ENCODE measurements at places on chromosomes 1 and 21.

- peak; percentile 62 for DNase-seq
These were observed 639 bp upstream of the DNAJB4 start for GRCh38 chr1:78003882-78004718.

DNA sequence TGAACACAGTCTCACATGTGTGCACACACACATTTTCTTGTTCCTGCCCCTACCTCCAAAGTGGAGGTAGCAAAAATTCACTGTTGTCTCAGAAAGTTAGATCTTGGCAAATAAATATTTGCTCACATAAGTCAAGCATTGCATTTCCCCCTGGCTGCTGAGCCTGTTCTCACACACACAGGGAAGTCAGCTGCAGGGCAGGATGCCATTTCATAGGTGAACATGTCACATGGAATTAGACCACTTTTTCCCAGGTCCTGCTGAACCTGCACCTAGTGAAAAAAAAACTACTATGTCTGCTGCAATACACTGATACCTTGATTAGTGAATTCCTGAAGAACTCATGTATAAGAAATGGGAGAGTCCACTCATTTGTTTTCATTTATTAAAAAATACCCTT lies 5.3 kb upstream of the CD55 start:
- no peak for DNase-seq

DNA sequence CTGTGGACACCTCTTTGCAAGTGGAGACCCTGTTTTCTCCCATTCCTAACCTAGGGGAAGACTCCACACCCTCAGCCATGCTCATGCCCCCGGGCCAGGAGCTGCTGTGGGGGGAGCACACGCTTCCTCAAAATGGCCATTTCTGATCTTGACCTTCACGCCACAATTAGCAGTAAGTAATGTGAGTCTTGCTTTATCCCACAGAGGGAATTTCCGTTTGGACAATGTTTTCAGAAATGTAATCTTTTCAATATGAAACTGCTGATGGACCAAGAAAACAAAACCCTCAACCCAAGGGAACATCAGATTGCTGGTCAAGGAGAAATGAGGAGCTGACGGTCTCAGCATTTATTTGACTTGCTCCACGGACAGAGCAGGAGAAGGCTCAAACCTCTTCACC lies 8.3 kb upstream of the KCNE1 start:
- no peak for DNase-seq

DNA sequence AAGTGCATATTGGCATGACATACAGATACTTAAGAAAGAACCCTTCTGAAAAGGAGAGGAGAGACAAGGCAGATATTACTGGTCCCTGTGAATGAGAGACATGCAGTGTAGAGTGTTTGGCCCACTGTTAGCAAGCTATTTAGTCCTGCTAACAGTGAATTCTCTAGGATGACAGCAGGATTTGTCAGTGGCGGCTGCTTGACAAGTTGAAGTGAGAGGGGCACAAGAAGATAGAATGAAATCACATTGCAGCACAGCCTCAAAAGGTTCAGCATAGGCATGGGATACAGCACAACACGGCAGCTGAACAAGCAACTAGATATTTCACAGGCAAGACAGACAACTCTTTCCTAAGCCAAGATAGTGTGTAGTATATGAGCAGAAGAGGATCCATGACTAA lies 407.9 kb downstream of the PLA2G4A start:
- no peak for DNase-seq

DNA sequence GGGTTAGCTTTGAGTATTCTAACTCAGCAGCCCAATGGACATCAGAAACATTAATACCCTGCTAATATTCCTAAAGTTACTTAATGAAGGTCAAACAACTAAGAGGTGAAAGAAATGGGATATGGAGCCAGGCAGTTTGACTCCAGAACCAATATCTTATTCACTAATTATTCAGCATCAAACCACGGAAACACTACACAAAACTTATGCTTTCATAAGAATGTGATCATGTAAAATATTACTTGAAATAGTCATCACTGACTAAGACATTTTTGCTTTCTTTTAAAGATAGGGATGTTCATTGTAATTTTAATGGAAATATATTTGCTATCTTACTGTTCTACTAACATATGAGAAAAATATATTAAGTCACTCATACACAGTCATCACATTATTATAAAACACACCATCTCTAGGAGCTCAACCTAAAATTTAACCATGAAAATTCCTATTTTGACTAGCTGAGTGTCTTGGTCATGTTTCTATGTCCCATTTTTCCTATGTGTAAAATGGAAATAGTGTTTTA lies 240.9 kb downstream of the KCTD3 start:
- no peak for DNase-seq

DNA sequence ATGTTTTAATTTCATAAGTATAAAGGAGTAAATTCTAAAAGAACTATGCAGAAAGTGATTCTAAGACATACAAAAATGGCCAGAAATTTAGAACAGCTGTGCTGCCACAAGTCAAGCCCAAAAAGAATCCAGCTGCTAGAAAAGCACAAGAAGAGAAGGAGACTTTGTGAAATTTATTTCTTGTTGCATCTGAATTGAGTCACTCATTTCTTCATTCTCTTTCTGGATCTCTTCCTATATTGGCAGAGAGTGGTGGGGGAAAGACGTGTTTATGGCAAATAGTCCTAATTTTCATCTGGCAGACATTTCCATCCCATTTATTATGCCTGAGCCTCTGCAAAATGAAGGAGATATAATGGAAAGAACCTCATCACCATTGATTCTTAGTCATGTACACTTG lies 139.6 kb upstream of the CTTNBP2NL start:
- no peak for DNase-seq

GRCh38 chr21:44083631-44084291 lies 23.4 kb upstream of the PWP2 start:
- DNase-seq = no peak

GRCh38 chr1:117001254-117001927 lies at the start of gene CD101:
TSS of gene CD101 (plus strand) at chr1:117001760. CDS start at chr1:117001818, 58 bp downstream.
- no peak for DNase-seq

DNA sequence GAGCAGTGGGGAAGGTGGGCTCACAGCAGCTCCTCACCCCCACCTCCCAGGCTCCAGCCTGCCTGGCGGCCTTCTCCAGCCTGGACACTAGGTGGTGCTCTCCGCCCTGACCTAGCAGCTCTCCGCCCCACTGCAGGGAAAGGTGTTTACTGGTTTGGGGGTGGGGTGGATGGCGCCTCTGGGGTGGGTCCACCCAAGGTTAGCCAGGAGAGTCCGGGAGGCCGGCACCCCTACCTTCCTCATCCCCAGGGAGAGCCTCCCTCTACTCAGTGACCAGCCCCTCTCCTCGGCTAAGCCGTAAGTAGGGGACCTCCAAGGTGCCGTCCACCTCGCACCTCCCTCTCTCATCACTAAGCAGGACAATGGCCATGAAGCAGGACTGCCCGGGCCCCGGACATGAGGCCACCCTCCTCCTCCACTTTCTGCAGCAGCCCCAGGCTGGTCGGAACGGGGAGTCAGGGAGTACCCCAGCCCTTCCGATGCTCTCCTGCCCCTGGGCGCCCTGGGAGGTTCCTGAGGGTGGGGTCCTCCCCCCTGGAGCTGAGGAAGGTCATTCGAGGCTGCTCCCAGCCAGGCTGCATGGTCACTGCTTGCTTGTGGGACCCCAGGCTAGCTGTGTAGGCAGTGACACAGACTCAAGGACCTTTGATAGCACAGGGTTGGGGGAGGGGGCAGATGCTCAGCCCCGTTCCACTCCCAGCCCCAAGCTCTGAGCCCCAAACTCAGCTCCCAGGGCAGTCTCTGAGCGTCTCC lies 101.4 kb upstream of the VAMP3 start:
- no peak for DNase-seq

- no peak for DNase-seq
These were observed 149.5 kb downstream of the TTLL7 start for GRCh38 chr1:83849191-83850061.

DNA sequence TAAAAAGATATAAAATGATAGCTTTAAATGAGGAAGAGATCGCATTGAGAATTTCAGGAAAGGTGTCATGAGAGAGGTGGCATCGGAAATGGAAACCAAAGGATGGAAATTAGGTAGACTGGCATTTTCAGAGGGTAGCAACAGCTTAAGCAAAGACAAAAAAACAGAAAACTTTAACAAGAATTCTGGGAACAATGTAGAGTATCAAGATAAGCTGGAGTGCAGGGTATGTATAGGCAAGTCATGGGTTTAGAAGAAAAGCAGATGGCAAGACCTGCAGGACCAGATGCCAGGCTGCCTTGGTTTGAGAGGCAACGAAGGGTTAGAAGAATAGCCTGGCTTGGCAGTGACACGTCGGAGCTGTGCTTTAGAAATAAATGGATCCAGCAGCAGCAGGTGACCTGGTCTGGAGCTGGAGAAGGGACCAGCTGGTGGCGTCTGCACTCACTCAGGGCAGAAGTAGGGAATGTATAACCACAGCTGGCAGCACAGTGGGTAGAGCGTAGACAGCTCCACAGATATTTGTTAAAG lies 149.4 kb upstream of the TIAM1 start:
- no peak for DNase-seq

- DNase-seq = no peak
These were observed 1237.5 kb downstream of the AMY1C start for GRCh38 chr1:104987210-104987609.

DNA sequence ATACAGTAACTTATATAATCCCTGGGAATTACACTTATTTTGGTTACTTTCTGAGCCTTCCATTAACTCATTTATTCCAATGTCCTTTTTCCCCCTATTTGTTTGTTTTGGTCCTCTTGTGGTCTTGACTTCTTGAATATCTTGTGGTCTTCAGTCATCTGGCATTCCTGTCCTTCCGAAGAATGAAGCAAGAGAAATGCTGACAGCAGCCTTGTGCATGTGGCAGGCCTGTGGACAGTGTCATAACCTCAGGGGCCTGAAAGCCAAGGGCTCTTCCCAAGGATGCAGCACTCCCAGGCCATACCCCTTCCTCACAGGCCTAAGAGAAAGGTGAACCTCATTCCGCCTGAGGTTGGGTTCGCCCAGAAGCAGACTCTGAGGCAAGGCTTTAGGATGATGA lies 470.2 kb downstream of the DISC1 start:
- DNase-seq = no peak
